ENCODE measurements at places on chromosomes 6 and 20.

DNA sequence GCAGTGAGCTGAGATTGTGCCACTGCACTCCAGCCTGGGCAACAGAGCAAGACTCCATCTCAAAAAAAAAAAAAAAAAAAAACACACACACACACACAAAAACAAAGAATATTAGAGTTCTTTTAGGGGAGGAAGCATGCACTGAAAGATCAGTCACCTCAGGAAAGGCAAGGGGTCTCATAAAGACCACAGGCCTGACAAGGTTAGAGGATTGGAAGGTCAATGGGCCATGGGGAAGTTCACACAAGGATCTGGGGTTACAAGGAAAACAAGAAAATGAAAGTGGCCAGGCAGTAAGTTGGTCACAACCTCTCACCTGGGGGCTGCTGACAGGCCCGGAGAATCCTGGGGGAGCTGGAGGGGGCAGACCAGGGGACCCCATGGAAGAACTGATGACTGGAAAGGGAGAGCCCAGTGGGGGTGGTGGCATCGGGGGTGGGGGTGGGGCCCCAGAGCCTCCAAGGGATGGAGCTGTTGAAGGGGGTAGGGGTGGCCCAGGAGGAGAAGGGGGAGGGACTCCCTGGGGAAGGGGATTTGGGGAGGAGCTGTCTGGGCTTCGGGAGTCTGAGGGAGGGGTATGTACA lies 1.5 kb downstream of the RXRB start:
- no peak for DNase-seq

- DNase-seq: no peak
These were observed 14.3 kb downstream of the HRH3 start for GRCh38 chr20:62205618-62206387.

GRCh38 chr6:16602035-16602434 lies 159.2 kb downstream of the ATXN1 start:
- DNase-seq: no peak

GRCh38 chr6:106614166-106614565 lies 15.1 kb downstream of the RTN4IP1 start:
- DNase-seq: no peak

GRCh38 chr20:4814696-4815252 lies 93.1 kb downstream of the PRND start:
- no peak for DNase-seq

DNA sequence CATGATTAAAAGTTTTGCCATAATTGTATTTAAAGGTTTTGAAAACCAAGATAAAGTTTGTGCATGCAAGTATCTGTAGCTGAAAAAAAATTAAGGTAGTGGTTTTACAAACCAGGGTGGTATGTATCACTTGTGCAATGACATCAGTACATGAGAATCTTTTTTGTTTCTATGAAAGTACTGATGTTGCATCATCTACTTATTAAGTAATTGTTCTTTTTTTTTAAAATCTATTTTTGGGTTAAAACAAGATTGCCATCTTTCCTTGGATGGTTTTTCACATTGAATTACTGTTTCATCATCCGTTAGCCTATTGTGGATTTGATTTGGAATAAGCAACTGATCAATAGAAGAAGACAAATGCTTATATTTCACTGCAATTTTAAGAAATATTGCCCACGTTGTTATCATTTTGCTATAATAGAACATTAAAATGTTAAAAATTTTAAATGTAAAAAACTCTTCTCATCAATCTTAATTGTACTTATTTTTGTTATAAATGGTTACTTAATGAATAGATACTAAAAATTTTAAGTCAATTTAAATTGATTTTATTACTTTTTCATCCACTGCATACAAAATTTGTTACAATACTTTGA lies 39.8 kb upstream of the TAGAP start:
- no peak for DNase-seq
